ENCODE measurements at places on chromosomes 11 and 22.

- DNase-seq = peak; percentile 1
These were observed 59.7 kb upstream of the RAG2 start for GRCh38 chr11:36657610-36658267.

DNA sequence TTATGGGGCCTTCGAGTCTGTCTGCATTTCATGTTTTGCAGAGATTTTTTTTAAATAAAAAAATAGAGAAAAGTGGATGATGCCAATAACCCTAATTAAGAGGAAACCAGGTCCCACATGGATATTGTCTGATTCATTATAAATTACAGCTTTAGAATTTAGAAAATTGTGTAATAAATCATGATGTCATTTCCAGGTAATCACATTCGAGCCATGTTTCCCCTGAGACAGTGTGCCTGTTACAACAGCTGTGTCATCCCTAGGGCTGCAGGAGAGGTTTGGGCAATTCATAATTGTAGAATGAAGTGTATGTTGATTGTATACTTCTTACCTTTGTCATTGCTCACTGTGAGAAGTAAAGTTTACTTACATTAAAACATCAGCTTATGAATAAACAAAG is 38.3 kb downstream of the NCAM1 start:
- no peak for DNase-seq

- DNase-seq = no peak
These were observed 180.8 kb upstream of the CCDC179 start for GRCh38 chr11:23041001-23041503.

DNA sequence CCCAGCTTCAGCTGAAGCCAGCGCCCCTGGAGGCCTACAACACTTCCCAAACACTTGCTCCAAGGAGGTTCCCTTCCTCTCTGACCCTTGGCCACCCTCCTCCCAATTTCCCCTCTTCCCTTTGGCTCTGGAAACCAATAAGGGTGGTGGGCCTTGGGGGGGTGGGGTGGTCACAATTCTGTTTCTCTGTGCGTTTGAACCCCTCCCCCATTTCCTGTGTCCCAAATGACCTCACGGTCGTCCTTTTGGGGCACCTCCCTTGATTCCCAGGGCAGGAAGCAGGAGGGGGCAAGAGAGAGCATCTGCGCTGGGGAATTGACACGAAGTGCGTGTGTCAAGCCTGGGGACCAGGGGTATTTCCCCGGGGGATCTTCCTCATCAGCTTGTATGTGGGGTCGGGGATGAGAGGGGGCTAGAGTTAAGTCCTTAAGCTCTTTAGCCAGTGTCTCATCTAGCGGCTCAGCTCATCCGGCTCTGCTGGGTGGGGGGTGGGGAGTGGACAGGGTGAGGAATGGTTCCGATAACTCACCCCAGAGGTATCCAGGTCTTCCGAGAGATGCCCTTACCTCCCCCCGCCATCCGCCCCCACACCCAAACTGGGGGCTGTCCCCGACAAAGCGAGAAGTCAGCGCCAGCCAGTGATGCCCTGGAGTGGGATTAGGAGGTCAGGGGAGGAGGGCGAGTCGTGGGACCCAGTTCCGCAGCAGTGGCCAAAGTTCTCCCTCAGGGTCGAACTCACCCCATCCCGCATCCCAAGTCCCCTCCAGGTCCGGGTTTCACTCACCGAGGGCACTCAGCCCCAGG is 587 bp downstream of the ESAM start:
- no peak for DNase-seq

- no peak for DNase-seq
These were observed 75.9 kb downstream of the NECTIN1 start for GRCh38 chr11:119652907-119653659.

GRCh38 chr11:12556155-12556554 is 118.1 kb upstream of the TEAD1 start:
- DNase-seq = no peak

- no peak for DNase-seq
These were observed 20.0 kb upstream of the LINC01488 start for GRCh38 chr11:69461272-69461962.

- DNase-seq = no peak
These were observed 130.5 kb upstream of the ANO3 start for GRCh38 chr11:26201411-26201810.

- no peak for DNase-seq
These were observed 267.2 kb downstream of the TENM4 start for GRCh38 chr11:79173615-79174014.

GRCh38 chr11:126137136-126137535 is 74.3 kb downstream of the RPUSD4 start:
- no peak for DNase-seq

DNA sequence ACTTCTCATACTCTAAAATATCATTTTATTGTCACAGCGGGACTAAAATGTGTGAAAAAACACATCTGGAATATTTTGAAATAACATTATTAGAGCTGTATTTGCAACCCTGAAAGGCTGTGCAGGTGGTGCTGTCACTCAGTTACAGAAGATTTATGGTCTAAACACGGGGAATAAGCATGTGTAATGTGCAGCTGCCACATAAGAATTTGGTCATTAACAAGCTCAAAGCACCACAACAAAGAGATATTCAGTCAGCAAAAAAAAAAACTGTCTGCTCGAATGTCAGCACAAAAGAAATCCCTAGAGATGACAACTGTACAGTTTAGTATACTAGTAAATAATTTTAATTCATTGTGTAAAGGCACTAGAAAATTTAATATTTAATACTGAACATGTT is 31.3 kb downstream of the TMEM123 start:
- DNase-seq = no peak

GRCh38 chr11:28132548-28132947 is 24.4 kb downstream of the METTL15 start:
- no peak for DNase-seq

- DNase-seq = no peak
These were observed 144.5 kb downstream of the DBX1 start for GRCh38 chr11:20015529-20016427.

GRCh38 chr11:17635551-17635938 is 83.8 kb upstream of the MYOD1 start:
- DNase-seq = no peak

- DNase-seq = peak; percentile 6
These were observed 25.0 kb downstream of the MTMR3 start for GRCh38 chr22:29907753-29908515.

DNA sequence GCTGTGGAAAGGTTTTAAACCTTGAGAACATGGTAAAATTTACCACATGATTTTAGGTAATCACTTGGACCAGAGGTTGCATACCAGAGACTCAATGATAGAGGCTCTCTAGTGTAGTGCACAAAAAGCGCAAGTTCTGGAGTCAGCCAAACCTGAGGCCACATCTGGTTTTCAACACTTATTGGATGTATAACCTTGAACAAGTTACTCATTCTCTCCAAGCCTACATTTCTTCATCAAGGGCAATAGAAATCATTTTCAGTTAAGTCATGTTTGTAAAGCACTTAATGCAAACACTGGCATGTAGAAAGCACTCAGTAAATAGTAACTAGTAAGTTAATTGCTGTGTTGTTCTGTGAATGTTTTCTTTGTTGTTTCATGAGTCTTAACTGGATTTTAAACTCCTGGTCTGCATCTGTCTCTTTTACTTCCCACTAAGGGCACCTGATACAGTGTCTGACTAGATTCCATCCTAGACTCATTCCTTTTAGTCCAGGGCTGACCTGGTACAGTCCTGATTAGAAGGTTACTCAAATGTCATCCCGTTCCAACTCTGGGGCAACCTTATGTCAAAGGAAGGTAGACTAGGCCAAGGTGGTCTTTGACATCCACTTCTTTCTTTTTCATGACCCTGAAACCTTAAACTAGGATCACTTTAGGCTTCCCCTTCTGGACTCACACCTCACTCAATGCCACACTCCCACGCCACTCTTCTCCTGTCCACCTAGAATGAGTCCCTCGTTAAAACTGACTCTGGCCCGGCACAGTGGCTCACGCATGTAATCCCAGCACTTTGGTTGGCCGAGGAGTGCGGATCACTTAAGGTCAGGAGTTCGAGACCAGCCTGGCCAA is 34.5 kb upstream of the EED start:
- no peak for DNase-seq

- no peak for DNase-seq
These were observed 19.0 kb upstream of the SCGB1A1 start for GRCh38 chr11:62399878-62400266.

DNA sequence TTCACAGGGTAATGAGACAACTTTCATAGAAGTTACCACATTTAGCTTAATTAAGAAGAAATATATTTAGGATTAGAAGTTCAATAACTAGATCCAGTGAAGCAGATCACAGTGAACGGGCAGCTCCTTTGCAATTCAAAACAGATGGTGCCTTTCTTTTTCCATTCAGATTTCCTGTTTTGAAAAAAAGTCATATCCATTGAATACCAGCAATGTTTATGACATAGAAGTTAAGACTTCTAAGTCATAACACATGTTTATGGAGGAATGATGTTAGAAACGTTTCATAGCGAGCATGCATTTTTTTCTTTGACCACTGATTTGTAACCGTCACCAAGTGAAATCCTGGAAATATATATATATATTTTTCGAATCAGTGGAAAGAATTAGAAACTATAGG is 24.7 kb downstream of the LUZP2 start:
- DNase-seq = no peak

DNA sequence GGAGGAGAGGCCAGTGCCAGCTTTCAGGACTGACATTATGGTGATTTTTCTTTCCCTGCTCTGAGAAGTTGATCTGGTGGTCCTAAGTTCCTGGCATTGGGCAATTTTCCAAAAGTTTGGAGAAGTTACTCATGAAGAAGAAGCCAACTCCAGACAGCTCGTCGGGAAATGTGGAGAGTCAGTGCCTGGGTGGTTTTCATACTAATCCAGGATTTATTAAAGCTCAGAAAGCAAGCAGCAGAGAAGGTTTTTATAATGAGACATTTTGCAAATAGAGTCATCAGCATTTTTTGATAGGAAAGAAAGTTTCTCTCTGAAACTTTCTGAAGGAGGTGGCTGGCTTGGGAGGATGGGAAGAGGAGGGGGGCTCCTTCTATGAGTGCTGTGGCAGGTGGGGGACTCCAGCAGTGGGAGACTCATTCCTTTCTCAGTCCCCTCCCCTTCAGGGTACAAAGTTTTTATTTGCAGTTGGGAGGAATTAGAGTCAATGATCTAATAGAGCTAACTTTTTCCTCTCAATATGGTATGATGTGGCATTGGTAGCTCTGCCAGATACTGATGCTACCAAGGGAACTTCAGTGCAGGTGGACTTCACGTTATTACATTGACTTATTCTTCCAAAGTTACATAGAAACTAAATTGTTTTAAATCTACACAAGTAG is 55.4 kb downstream of the LIF start:
- no peak for DNase-seq

- no peak for DNase-seq
These were observed 66.6 kb downstream of the ATXN10 start for GRCh38 chr22:45738206-45738605.

DNA sequence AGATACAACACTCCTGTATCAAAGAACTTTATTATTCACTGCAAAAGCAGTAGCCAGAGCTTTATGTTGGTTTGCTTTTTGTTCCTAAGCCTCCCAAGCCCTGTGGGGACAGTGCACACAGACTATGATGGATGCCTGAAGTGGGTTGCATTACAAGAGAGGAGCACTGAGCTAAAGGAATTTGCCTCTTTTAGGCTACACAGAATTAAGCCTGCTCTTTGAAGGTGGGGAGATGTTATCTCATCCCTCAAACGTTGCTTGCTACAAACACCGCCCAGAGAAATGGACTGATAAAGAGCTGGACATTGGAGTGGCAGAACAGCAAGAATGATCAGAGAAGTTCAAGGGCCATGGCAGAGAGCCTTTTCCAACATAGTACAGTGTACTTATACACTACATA is 2.5 kb upstream of the POGLUT3 start:
- DNase-seq = no peak

DNA sequence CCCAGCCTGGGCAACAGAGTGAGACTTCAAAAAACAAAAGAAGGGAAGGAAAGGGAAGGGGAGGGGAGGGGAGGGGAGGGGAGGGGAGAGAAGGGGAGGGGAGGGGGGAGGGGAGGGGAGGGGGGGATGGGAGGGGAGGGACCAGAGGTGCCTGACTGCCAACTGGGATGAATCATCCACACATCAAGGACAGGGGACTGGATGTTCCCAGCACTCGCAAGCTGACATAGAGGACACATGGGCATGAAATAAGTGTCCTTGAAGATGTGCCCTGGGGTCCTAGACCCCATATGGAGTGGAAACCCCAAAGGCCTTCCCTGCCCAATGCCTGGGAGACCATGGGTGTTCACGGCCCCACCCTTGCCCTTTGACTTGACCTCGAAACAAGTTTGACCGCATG is 19.8 kb downstream of the TST start:
- no peak for DNase-seq

GRCh38 chr11:86205421-86206336 is 38.9 kb upstream of the EED start:
- no peak for DNase-seq

- no peak for DNase-seq
These were observed 36.3 kb upstream of the JAM3 start for GRCh38 chr11:134032501-134033091.

DNA sequence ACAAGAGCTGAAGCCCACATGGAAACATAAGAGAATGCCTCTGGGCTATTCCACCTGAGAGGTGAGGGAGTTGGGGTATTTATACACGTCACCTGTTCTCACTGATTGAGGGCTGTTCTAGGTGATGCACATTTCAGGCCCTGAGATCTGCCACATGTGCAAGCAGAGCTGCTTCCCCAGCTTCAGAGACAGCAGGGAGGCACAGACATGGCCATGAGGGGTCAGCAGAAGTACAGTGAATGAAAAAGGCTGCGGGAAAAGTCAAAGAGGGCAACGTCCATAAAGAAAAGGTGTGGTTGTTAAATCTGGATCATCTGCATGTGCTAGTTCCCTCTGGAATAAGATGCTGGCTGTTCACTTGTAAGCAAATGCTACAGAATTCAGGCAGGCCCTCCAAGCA is 75.4 kb downstream of the GAB4 start:
- no peak for DNase-seq

- no peak for DNase-seq
These were observed 96.9 kb downstream of the MORC2 start for GRCh38 chr22:30871391-30872284.

GRCh38 chr22:22410677-22411076 is 97.9 kb downstream of the ZNF280B start:
- DNase-seq = no peak

- no peak for DNase-seq
These were observed 24.7 kb downstream of the PC start for GRCh38 chr11:66933531-66933930.

- no peak for DNase-seq
These were observed 24.8 kb downstream of the CTNND1 start for GRCh38 chr11:57786436-57786835.

- DNase-seq = no peak
These were observed 105.5 kb downstream of the SHANK2 start for GRCh38 chr11:71146846-71147245.

DNA sequence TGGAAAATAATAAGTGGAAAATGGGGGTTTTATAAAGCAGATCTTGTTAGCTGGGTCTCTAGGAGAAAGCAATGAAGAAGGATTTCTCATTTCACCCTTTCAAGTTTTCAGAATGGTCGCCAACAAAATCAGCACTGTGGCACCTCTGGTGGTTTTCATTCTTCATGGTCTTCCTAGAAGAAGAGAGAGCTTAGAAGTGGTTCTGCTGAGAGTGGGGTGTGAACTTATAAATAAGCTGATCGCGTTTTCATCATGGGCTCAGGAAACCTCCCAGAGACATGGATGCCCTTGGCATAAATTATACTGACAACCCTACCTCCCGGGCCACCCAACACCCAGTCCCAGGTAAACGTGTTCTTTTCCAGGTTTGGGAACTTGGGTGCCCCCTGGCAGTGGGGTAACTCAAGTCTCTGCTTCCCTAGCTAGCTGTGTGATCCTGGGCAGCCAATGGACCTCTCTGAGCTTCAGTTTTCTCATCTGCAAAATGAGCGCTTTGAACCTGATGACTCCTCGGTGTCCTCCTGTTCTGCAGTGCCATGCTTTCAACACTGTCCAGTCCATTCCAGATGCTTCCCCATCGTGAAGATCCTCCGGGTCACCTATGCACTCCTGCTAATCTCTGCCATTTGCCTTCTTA is 72.6 kb upstream of the GRAMD1B start:
- peak; percentile 38 for DNase-seq
